ENCODE measurements at places on chromosomes 2 and 18. TPM values are rescaled to one million over a fixed set of nuclear protein-coding genes. Genes with fewer than 3 reads are reported as not detected.

The UGT1A5 gene
- total RNA-seq = not detected

The GPAT2 gene
- 3.1 TPM for total RNA-seq

The OR6B2 gene
- not detected for total RNA-seq

The TNFAIP6 gene
- not detected for total RNA-seq

The UGT1A9 gene
- total RNA-seq = not detected

The IMPA2 gene
- total RNA-seq = 2.8 TPM

The RFTN2 gene
- total RNA-seq = 26.0 TPM

The LOXHD1 gene
- 0.31 TPM for total RNA-seq

The SCG2 gene
- total RNA-seq = 50.7 TPM

The TSGA10 gene
- 25.4 TPM for total RNA-seq

The CD226 gene
- 1.3 TPM for total RNA-seq

The YIPF4 gene
- total RNA-seq = 41.3 TPM

The CYP27C1 gene
- total RNA-seq = 3.1 TPM

The RSAD2 gene
- 5.9 TPM for total RNA-seq

The PSD4 gene
- 5.3 TPM for total RNA-seq

The SH3RF3 gene
- 22.5 TPM for total RNA-seq

The UNC80 gene
- 40.1 TPM for total RNA-seq

The LYG2 gene
- not detected for total RNA-seq

The ACKR3 gene
- 12.5 TPM for total RNA-seq

Data from parietal lobe (tissue), 2 donors.